Upper lobe of right lung (tissue), 1 donor: ENCODE measurements at places on chromosomes 16 and 17.

GRCh38 chr16:64251742-64252141 lies 870.1 kb downstream of the CDH11 start:
- DNase-seq: no peak

DNA sequence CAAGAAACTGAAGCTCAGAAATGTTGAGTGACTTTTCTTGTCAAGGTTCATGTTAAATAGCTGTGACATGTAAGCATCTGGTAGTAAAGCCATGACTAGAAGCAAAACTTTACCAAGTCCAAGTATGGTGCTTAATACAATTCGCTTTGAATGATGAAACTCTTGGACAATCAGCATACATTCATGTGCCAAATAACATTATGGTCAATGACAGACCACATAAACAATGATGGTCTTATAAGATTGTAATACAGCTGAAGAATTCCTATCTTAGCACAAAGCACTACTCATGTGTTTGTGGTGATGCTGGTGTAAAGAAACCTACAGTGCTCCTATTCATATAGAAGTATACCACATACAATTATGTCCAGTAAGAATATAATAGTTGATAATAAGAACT lies 97.1 kb upstream of the RPRML start:
- no peak for DNase-seq

DNA sequence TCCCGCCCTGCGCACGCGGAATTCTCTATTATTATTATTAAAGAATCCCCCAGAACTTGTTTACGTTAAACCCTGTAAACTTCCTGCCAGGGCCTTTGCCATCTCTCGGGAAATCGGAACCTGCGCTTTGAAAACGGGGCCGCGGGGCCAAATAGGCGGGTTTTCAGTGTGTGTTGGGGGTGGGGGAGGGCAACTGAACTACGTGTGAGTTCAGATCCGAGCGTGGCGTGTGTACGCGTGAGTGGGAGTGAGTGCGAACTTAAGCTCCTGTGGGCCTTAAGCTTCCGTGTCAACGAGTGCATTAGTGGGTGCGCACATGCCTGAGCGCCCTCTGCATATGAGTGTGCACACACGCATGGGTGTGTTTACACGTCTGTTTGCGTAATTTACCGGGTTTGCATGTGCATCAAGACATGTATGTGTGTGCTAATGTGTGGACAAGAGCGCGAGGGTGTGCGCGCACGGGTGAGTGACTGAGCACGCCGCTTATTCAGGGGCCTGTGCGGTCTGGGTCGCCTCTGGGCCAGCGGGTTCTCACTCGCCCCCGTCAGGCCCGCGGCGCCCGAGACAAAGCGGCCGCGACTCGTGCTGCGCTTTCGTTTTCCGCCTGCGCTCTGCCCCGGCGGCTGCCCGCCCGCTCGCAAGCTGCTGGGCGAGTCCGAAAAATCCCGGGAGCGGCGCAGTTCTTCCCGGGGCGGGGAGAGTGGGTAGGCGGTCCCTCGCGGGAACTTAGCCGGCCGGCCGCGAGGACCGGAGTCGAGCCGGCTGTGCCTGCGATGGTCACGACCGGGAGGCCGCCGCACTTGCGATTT lies 1.2 kb upstream of the FOXF1 start:
- DNase-seq: peak; percentile 80

DNA sequence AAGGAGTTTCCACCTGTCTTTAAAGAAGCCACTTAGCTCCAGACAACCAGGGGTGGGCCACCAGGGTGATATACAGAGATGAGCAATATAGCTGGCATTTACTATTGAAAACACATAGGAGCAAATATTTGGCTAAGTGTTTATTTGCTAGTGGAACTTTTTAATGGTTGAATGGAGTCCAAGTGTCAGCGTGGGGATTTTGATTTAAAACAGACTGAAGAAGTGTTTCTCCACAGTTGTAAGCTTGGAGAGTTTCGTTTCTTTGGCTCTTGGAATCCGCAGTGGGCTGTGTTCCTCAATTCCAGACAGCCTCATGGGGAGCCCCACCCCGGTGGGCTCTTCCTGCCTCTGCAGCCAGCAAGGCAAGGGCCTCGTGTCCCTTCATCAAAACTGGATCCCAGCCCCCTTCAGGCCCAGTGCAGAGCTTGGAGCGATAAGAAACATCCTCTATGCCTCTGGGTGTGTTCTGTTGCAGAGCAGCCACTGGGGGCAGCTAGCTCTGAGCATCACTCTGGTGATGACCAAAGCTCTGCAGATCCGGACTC lies 36.1 kb downstream of the NOG start:
- DNase-seq: no peak

DNA sequence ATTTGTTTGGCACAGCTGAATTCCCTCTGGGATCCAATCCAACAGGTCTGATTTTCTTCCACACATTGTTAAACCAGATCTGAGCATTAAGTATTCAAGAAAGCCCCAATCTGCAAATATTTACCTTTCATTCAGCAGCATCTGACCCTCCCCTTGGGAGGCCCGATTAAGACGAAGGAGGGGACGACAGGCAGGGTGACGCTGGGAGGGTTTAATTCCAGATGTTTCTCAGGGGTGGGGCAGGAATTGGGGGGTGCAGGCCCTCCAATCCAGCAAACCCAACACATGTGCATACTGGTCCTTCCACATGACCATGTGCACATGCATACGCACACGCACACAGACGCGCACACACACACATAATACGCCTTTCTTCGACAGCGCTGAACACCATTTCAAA lies 240.5 kb downstream of the GSG1L start:
- DNase-seq: no peak

GRCh38 chr17:63631062-63631461 lies 8.8 kb downstream of the MAP3K3 start:
- no peak for DNase-seq

GRCh38 chr17:7559320-7560171 lies 996 bp downstream of the TNFSF13 start:
- DNase-seq: peak; percentile 82

GRCh38 chr16:11211977-11212797 lies 43.8 kb downstream of the SOCS1 start:
- DNase-seq: no peak

GRCh38 chr16:48001324-48001895 lies 154.4 kb downstream of the ABCC12 start:
- no peak for DNase-seq

GRCh38 chr17:78940708-78941107 lies 15.5 kb upstream of the TIMP2 start:
- no peak for DNase-seq

- no peak for DNase-seq
Observed at GRCh38 chr16:65068151-65068740, 53.6 kb downstream of the CDH11 start.

- DNase-seq: peak; percentile 96
Observed at GRCh38 chr17:27353461-27354050, 59.6 kb downstream of the WSB1 start.

DNA sequence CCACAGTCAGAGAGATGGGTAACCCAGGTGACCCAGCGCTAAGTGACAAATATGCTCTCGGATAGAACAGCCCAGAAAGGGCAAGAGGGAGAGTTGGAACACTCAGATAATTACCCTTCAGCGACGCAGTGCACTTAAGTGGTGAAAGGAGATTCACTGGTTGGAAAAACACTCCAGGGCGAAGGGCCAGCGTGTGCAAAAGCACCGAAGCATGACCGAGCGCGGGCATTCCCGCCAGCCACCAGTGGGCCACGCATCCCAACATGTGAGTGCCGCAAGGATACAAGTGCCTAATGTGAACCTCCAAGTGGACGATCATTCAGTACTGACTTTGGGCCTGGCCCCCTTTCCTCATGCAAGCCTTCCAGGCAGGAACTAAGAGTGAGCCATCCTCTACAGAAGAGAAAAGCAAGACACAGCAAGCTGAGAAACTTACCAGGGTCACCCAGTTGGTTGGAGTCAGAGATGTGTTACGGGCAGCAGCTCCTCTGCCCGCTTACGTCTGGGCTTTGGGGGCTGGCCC lies 258.4 kb downstream of the C16orf95 start:
- no peak for DNase-seq

DNA sequence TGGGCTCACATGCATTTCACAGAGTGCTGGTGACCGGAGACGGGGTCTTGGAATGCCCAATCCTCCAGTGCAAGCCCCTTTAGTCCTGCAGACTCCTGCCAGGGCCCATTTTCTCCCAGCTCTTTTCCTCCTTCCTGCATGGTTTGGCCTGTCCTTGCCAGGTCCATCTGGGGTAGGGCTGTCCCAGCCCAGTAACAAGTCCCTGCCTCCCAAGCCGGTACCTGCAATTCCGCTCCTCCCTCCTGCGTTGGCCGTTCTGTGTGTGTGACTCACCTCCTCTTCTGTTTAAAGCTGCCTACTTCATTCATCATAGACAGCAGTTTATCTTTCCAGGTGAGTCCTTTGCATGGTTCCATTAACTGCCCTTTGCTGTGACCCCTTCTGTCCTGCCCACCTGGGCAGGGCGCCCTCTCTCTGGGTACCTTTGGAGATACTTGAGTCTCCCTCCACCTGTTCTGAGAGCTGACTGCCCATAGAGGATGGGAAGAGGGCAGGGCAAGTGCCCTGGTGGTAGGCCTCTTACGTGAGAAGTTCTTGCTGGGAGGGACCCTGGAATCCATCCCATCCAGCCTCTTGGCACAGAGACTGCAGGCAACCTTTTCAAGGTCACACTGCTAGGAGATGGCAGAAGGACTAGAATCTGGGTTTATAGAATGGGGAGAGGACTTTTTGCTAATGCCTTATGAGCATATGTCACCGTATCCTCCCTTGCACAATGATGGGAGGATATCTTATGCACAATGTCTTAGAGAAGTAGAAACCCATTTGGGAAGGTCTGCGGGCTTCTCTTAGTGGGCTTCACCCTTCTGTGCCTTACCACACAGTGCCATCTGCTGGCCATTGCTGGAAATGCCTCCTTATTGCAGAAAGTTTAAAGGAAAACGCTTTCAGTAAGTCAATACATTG lies 29.7 kb upstream of the LGALS9 start:
- no peak for DNase-seq

- no peak for DNase-seq
Observed at GRCh38 chr16:84687715-84688114, 12.1 kb upstream of the USP10 start.

GRCh38 chr17:19447085-19447583 lies 36.1 kb downstream of the RNF112 start:
- DNase-seq: no peak

- DNase-seq: no peak
Observed at GRCh38 chr17:83173914-83174361, 94.5 kb downstream of the METRNL start.

DNA sequence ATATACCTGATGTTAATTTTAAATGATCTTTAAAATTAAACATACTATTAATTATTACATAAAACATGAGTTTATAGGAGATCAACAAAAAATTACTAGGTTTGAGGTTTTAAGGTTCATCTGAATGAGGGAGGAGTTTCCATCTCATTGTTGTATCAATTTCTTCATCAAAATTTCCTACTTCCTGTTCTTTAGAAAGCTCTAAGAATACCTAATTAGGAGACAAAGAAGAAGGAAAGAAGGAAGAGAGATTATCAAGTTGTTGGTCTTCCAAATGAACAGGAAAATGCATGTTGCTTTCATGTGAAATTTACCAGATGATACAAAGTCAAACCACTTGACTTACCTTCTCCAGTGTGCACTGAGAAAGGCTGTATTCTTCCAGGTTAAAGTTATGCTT lies 18.1 kb upstream of the ABCA9 start:
- DNase-seq: no peak

- no peak for DNase-seq
Observed at GRCh38 chr17:40092581-40092980, 7.8 kb downstream of the NR1D1 start.

GRCh38 chr16:24206926-24207325 lies 49.2 kb upstream of the CACNG3 start:
- no peak for DNase-seq
